ENCODE measurements at places on chromosomes 6 and 20. TPM values are rescaled to one million over a fixed set of nuclear protein-coding genes. Genes with fewer than 3 reads are reported as not detected.

The KCNK5 gene
- total RNA-seq, result not detected

The PROCR gene
- total RNA-seq, result 44.4 TPM

The SPATS1 gene
- not detected for total RNA-seq

The RIN2 gene
- 73.6 TPM for total RNA-seq

The SLC17A9 gene
- not detected for total RNA-seq

The CHRNA4 gene
- not detected for total RNA-seq

The YIPF3 gene
- total RNA-seq, result 161 TPM

The UNC93A gene
- total RNA-seq, result not detected

The FAM135A gene
- 7.9 TPM for total RNA-seq

The CLPSL2 gene
- not detected for total RNA-seq

The PRSS16 gene
- not detected for total RNA-seq

The TRIM31 gene
- not detected for total RNA-seq

The HLA-DQB2 gene
- total RNA-seq, result not detected

The KCNQ5 gene
- 8.7 TPM for total RNA-seq

The KIAA1755 gene
- 0.17 TPM for total RNA-seq

The ARMH2 gene
- not detected for total RNA-seq

The C20orf202 gene
- not detected for total RNA-seq

The GGT7 gene
- 5.7 TPM for total RNA-seq

The TMC2 gene
- total RNA-seq, result not detected

The HFE gene
- total RNA-seq, result 12.5 TPM

The ITPA gene
- total RNA-seq, result 71.0 TPM

The TXLNB gene
- 1.2 TPM for total RNA-seq

The NR2E1 gene
- not detected for total RNA-seq

The CD24 gene
- 21.5 TPM for total RNA-seq

The OOEP gene
- total RNA-seq, result not detected

The PTK6 gene
- total RNA-seq, result 0.45 TPM

The PHACTR1 gene
- total RNA-seq, result 11.0 TPM

The PAX1 gene
- not detected for total RNA-seq

The NRSN1 gene
- total RNA-seq, result not detected

The PRDM13 gene
- total RNA-seq, result under 0.01 TPM

The SPATA2 gene
- total RNA-seq, result 4.1 TPM

The RIPOR3 gene
- total RNA-seq, result 0.13 TPM

The PGC gene
- not detected for total RNA-seq

The OR2J3 gene
- total RNA-seq, result not detected

The C20orf141 gene
- total RNA-seq, result not detected

The MYCT1 gene
- total RNA-seq, result not detected

The ATG5 gene
- 47.4 TPM for total RNA-seq

The RBM24 gene
- 60.7 TPM for total RNA-seq

The KCNG1 gene
- 0.71 TPM for total RNA-seq

The SLC16A10 gene
- total RNA-seq, result 0.63 TPM

The DEFB114 gene
- not detected for total RNA-seq

The LPA gene
- not detected for total RNA-seq

The SMIM28 gene
- total RNA-seq, result not detected

The LY6G5C gene
- total RNA-seq, result 3.2 TPM

The HEY2 gene
- total RNA-seq, result not detected

The PIM1 gene
- total RNA-seq, result 1.9 TPM

The C2 gene
- 0.86 TPM for total RNA-seq

The MAP3K5 gene
- 68.5 TPM for total RNA-seq

The LINC00237 gene
- total RNA-seq, result not detected

All from LHCN-M2 (cell line).